ENCODE measurements at places on chromosomes 3 and 15.

- DNase-seq, result no peak
These were observed 50.7 kb downstream of the FAM43A start for GRCh38 chr3:194736277-194736895.

- DNase-seq, result no peak
These were observed 5.8 kb upstream of the TGFBR2 start for GRCh38 chr3:30600572-30600971.

GRCh38 chr3:8441969-8442559 is 59.6 kb upstream of the LMCD1 start:
- DNase-seq, result no peak

- DNase-seq, result no peak
These were observed 156.0 kb upstream of the SMAD3 start for GRCh38 chr15:66909381-66909890.

- DNase-seq, result no peak
These were observed 259.9 kb downstream of the PLCL2 start for GRCh38 chr3:17144665-17144993.

GRCh38 chr3:186067360-186068242 is 41.3 kb downstream of the ETV5 start:
- no peak for DNase-seq

GRCh38 chr3:42535981-42536784 is 33.7 kb downstream of the VIPR1 start:
- DNase-seq, result peak; percentile 15

DNA sequence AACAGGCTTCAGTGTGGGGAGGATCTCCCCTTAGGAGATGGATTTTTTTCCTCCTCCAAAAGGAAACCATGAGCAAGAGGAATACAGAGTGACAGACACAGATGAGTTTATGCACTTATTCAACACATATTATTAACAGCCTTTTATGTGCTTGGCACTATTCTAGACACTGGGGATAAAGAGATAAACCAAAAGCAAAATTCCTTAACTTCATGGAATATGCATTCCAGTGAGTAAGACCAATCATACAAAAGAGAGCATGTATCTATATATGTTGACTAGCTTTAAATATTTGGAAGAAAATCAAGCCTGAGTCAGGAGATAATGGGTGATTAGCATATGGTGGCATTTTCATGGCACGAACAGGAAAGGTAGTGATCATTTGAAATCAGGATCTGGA is 284.4 kb upstream of the RASGRP1 start:
- no peak for DNase-seq

GRCh38 chr15:89631902-89632264 is 23.4 kb downstream of the KIF7 start:
- DNase-seq, result no peak

GRCh38 chr3:13145131-13145825 is 72.0 kb upstream of the IQSEC1 start:
- no peak for DNase-seq

GRCh38 chr3:137194301-137194700 is 236.5 kb downstream of the IL20RB start:
- no peak for DNase-seq

DNA sequence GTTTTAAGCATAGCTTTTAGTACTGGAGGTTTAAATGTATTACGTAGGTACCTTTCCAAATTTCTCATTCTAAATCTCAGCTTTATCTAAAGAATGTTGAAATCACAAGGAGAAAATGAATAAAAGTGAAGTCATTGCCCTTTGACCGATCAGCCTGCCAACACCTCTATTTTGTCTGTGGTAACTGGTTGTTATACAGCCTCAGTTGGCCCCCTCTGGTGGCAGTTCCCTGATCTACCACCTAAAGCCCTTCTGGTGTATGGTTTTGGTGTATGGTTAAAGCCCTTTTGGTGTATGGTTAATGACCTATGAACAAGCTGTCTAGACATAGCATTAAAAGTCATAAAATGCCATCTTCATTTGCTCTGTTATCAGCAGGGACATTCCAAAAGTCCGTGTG is 378.2 kb upstream of the AZI2 start:
- DNase-seq, result no peak

GRCh38 chr3:47961815-47962606 is 54.2 kb downstream of the MAP4 start:
- DNase-seq, result no peak

- no peak for DNase-seq
These were observed 49.1 kb downstream of the IQCH start for GRCh38 chr15:67303490-67304363.

DNA sequence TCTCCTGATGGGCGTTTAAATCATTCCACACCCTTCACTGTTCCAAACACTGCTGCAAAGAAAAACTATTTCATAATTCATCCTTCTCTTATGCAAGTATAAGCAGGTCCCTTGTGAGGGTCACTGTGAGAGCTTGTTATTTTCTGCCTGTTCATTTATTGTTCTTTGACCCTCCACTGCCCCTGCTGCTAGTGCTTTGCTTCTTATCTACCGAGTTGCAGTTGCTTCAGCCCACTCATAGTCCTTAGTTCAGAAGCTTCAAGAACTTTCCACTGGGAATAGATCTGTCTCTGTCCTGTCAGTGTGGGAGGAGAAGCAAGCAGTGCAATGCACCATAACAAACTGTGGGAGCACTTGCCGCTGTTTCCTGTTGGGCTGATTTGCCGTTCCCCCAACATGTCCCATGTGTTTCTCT is 39.8 kb downstream of the RIOX2 start:
- no peak for DNase-seq

DNA sequence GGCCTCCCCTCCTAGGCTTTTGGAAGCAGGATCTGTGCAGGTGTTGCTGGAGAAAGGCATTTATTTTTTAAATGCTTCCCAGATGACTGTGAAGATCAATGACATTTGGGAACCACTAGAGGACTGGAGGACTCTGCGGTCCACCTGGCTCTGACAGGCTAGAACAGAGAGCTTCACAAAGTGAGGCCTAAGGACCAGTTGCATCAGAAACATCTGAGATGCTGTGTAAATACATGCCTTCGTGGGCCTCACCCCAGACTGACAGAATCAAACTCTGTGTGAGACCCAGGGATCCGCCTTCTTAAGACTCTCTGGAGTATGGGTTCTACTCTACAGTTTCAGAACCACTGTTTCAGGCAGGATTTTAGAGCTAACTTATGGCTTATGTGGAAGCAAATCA is 105.0 kb upstream of the ICE2 start:
- no peak for DNase-seq
